ENCODE measurements at places on chromosomes 12 and 14.

GRCh38 chr12:95085612-95086011 lies 12.2 kb upstream of the NR2C1 start:
- no peak for DNase-seq

DNA sequence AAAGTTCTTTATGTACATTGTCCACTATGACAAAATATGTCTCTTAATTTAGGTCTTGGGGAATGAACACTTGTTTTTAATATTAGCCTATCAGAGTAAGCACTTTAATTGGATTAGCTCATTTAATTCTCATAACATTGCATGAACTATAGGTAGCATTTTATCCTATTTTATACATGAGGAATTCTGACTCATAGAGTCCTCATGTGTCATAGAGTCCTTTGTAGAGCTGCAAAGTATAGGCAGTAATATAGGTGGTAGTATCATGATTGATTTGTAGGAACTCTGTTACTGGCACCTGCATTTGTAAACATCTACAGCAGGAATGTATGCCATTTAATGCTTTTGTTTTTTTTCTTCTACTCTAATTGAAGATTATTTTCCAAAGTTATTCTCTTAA lies 96.0 kb downstream of the GPHN start:
- no peak for DNase-seq

- no peak for DNase-seq
These were observed 508 bp upstream of the KCNH5 start for GRCh38 chr14:63045612-63046320.

DNA sequence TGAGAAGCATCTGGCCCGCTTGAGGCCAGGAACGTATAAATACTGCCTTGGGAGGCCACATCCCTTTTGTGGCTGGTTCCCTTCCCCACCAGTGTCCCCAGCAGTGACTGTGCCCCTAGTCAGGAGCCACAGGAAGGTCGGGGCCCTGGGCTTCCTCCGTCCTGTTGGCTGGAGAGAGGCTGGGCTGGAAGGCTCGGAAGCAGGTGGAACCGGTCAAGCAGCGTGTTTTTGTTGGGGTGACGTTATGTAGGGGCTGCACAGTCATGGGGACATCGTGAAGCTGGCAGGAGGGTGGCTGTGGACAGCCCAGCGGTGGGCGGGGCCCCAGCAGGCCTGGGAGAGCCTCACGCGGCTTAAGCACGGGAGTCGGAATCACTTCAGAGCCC lies 10.1 kb downstream of the XRCC3 start:
- DNase-seq = no peak

GRCh38 chr14:73757381-73757780 lies 43.2 kb upstream of the PNMA1 start:
- DNase-seq = no peak

DNA sequence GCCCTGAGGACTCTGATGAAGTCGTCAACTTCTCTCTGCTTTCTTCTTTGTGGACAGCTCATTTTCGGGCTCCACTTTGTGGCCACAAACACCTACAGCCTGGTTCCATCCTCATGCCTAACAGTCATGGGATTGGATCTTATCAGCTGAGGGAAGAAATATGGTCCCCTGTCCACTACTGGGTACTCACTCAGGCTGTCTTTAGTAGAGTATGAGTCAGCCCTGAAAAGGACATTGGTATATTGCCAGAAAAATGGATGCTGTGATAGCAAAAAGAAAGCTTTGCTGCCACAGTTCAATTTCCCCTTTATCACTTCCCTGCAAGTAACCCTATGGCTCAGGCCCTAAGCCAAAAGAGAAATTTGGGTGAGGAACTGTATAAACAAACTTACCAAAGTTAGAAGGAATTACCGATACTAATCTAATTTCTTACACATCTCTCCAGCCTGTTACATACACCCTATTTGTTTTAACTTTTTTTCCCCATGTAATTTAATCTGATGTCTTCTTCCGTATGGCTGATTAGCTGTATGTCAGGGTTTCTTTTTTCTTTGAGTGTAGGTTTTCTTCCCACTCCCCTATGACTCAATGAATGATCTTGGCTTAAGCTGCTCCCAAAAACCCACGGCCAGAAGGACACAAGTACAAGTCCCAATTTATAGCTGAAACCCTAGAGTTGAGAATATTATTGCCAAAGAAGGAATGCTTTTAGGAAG lies 29.1 kb downstream of the MTHFD1 start:
- DNase-seq = no peak

- DNase-seq = no peak
These were observed 57.4 kb downstream of the RPH3A start for GRCh38 chr12:112848972-112849371.

DNA sequence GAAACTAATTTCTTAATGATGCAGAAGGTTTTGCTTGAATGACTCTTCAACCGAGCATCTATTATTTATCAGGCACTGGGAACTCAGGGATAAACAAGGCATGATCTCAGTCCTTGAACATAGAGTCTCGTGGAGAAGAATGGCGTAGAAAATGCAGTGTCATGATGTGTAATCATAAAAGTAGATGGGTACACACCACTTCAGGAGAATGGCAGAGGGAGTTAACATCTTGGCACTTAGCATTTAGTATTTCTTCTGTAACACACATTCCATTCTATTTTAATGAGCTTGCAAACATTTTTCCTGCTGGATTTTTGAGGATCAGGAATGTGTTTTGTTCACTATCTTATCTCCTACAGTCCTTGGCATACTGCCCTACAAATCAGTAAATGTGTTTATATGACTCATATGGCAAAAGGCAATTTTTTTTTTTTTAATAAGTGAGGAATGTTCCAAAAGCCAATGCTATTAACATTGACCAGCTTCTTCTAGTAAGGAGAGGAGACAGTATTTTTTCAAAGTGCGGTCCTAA lies 3.8 kb downstream of the TXNRD1 start:
- DNase-seq = no peak

GRCh38 chr12:132765361-132765760 lies 3.7 kb upstream of the ANKLE2 start:
- no peak for DNase-seq

- no peak for DNase-seq
These were observed 841 bp downstream of the GLI1 start for GRCh38 chr12:57460468-57460784.

DNA sequence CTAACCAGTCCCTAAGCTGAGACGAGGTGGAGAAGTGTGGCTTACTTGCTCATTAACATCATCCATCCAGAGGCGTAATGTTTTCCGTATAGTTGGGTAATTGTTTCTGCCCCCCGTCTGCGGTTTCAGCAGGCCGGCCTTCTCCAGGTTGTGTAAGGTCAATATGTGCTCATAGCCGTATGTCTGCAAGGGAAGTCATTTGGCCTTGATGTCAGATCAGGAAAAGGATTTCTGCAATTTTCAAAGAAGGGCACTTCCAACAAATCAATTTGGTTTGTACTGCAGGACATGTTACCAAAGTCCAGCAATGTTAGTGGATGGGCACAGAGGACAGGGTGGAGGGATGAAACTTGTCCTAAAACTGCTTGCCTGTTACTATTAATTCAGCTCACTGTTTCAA lies 9.9 kb upstream of the DIABLO start:
- no peak for DNase-seq

DNA sequence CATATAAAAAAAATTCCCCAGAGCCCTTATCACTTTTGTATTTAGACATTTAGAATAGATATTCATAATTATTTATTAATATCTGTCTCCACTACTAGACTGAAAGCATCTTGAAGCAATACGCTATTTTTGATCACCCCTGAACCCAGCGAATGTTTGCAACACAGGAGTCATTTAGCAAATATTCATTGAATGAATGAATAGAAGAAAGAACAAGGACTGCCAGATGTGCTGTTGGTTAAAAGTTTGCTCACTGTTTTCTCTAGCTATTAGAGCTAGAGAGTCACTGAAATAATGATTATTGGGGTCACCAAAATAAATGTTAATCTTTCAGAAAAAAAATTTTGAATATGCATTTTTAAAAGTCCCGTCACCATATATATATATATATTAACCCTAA lies 174.3 kb downstream of the ACSS3 start:
- no peak for DNase-seq

- DNase-seq = no peak
These were observed 270.4 kb downstream of the NEDD1 start for GRCh38 chr12:97177481-97177880.

DNA sequence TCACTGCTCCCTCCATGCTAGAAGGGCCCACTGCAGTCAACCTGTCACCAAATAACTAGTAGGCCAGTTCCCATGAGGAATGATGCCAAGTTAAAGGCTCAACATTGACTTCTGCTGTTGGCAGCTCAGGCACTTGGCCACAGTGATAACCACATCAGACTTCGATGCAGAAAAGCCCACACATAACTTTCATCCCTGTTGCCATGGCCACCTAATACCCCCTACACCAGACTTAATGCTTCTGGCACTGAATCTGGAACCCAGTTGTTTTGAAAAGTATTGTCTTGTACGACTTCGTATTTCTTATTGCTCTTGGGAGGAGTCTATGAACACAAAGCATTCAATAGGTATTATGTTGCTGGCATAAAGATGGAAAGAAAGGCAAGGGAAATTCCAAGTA lies 44.3 kb upstream of the HELB start:
- no peak for DNase-seq

DNA sequence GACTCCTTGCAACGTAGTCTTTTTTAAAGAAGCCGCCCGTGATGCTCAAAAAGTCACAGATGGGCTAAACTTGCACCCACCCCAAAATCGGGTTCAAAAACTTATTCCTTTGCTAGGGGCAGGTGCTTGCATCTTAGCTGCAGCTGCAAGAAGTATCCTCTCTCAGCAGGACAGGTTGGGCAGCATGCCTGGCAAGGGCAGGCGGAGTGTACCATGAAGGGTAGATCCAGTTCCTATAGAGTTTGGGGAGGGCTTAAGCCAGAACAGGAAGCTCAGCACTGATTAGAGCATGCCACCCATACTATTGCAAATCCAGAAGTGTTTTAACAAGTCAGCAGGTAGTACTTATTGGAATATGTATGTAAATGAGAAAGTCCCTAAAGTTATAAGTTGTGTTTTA lies 48.7 kb downstream of the CPM start:
- DNase-seq = no peak

- DNase-seq = no peak
These were observed 679 bp downstream of the BDKRB2 start for GRCh38 chr14:96205059-96205977.

DNA sequence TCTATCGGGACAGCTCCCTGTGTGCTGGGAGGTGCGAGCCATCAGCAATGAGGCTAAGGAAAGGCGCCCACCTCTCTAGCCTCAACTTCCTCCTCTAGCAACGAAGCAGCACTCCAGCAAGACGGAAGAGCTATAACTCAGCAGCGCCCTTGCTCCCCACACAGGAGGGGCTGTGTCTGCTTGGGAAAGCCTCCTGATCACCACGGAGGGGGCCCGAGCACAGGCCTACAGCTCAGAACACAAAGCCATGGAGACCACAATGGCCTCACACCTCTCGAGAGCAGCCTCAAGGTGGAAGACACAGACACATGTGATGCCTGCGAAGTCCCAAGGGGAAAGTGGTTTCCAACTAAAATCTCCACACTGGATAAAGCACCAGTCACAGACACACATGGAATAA lies 60.4 kb downstream of the CDC42BPB start:
- no peak for DNase-seq

Data from stimulated activated CD8-positive, alpha-beta memory T cell treated with anti-CD3 and anti-CD28 coated beads, Interleukin-12 subunit alpha, Interleukin-12 subunit beta, amount 100 ng/mL, for 1 hour (primary cell).